ENCODE measurements at places on chromosomes 6 and 20. TPM values are rescaled to one million over a fixed set of nuclear protein-coding genes. Genes with fewer than 3 reads are reported as not detected.

DNA sequence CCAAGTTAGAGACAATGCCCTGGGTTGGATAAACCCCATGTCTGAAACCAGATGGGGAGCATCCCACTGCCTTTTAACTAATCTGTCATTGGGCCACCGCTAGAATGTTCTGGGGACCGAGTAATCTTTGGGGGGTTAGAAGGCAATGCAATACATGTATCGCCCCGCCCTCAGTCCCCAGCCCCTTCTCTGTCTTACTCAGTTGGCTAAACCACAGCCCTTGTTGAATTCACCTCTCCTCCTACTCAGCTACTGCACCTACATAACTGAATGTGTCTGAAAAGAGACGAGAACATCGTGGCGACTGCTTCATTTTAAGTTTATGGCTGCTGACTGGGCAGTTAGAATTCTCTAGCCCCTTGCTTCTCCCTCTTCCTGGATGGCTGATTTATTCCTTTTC lies 15.1 kb upstream of the CCR6 start:
- no peak overlapping the region for H3K27ac ChIP-seq
- H3K4me1 ChIP-seq = peaks cover 37% of the 10 kb centered on the region
- no peaks in the 10 kb centered on the region for H3K36me3 ChIP-seq
- H3K4me3 ChIP-seq = peak overlapping the region; percentile 25

- no peak overlapping the region for H3K27ac ChIP-seq
- no peak for DNase-seq
- H3K4me1 ChIP-seq = peaks cover 17% of the 10 kb centered on the region
- no peaks in the 10 kb centered on the region for H3K36me3 ChIP-seq
- no peak overlapping the region for H3K4me3 ChIP-seq
Measured at GRCh38 chr6:108711826-108712225, 136.4 kb upstream of the ARMC2 start.

The ORC3 gene
- 38.3 TPM for total RNA-seq

DNA sequence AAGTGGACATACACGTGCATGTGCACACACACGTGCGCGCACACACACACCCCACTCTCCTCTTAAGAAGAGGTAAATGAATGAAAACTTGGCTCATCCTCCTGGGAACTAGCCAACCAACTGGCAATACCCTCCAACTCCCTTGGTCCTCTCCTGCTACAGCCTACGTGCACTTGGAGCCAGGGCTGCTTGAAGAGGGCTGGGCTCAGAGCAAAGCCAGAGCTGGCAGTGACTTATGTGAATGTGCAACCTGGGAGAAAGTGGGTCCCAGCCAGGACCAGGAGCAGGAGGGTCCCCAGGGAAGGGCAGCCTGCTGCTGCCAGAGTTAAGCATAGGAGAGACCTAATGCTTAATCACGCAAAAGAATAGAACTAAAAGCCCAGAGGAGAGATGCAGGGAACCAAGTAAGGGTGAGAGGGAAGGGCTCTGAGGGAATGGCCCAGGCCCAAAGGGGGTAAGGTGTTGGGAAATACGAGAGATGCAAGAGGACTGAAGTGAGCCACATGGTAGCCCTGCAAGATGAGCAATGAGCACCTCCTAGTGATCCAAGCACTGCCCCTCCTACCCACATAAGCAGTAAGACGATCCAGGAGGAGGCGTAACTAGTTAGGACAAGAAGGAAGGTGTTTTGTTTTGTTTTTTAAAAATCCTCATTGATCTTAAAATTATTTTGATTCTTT lies 24.7 kb downstream of the TRAF3IP2 start:
- no peak overlapping the region for H3K27ac ChIP-seq
- DNase-seq = no peak
- H3K36me3 ChIP-seq = no peaks in the 10 kb centered on the region
- H3K4me3 ChIP-seq = no peak overlapping the region
- no peaks in the 10 kb centered on the region for H3K27me3 ChIP-seq

- DNase-seq = no peak
- no peaks in the 10 kb centered on the region for H3K4me1 ChIP-seq
- H3K27me3 ChIP-seq = no peaks in the 10 kb centered on the region
- H3K36me3 ChIP-seq = no peaks in the 10 kb centered on the region
- no peak overlapping the region for H3K27ac ChIP-seq
Measured at GRCh38 chr6:38215225-38215624, 395.7 kb downstream of the ZFAND3 start.

The SMIM26 gene
- 84.3 TPM for total RNA-seq

The TPBG gene
- 0.07 TPM for total RNA-seq

DNA sequence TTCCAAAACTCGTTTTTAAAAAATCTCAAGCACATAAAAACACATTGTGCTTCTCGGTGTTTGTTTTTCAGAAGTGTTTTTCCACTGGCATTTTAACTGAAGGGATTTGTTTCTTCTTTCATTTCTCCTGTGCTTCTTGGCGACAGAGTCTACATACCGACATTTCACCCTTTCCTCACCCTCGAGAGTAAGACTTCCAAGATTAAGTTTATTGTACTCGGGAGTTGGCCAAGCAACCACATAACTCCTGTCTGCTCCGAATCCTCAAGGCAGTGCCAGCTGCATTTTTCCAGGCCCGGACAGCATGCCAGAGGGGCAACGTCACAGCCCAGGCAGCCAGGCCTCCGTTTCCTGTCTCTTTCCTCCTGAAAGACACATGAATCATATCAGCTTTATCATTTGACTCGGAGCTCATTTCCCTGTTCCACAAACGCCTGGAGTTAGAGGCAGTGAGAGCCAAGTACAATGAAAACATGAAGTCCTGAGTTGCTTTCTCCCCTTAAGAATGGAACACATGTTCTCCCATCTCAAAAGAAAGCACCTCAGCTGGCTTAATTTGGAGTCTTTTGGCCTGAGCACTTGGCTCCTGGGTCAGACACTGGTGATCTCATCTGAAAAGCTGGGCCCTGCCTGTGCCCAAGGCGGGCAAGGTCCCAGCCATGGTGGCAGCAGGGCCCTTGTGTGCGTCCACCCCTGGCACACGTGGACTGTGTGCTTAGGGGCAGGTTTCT lies 23.2 kb upstream of the FAM50B start:
- no peak overlapping the region for H3K27ac ChIP-seq
- H3K4me1 ChIP-seq = no peaks in the 10 kb centered on the region
- H3K36me3 ChIP-seq = no peaks in the 10 kb centered on the region
- H3K27me3 ChIP-seq = no peaks in the 10 kb centered on the region

The EDN1 gene
- total RNA-seq = 0.12 TPM

GRCh38 chr6:122623279-122623678 lies 13.1 kb downstream of the PKIB start:
- H3K27ac ChIP-seq = no peak overlapping the region
- no peaks in the 10 kb centered on the region for H3K36me3 ChIP-seq
- H3K27me3 ChIP-seq = peaks cover 17% of the 10 kb centered on the region
- no peak overlapping the region for H3K4me3 ChIP-seq

DNA sequence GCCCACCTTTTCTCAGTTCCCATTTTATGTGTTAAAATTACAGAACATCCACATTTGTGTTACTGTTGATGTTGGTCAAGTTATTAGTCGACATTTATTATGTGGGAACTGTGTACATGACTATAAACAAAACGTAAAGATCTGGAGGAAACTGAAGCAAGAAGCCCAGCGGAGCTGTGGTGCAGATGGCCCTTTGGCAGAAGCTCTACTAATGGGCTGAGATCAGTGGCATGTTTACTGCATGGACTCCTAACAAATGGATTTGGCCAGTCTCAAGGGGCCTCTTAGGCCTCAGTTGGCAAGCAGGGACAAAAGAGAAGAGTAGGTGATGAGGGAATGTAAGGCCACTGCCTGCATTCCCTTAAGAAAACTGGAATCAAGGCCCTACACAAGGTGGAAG lies 282.1 kb upstream of the TCF21 start:
- H3K27me3 ChIP-seq = no peaks in the 10 kb centered on the region
- DNase-seq = no peak
- no peak overlapping the region for H3K27ac ChIP-seq
- H3K4me3 ChIP-seq = no peak overlapping the region
- H3K4me1 ChIP-seq = no peaks in the 10 kb centered on the region
- no peaks in the 10 kb centered on the region for H3K36me3 ChIP-seq

DNA sequence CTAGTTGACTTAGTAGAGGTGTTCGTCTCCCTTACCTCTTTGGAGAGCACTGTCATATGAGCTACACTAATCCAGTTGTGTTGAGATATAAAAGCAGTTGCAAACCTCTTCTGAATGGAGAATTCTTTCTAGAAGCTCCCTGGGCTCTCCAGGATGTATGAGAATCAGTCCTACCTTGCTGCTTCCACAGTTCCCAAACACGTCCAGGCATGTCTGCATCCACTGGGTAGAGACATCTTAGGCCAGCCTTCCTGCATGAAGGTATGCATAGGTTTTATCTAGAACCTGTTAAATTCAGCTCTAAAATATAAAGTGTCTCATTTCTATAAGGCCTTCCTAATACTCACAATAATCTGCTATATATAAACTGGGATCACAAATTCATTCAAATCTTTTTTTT lies 297.7 kb downstream of the CDC5L start:
- H3K4me1 ChIP-seq = peaks cover 7% of the 10 kb centered on the region
- no peak for DNase-seq
- peaks cover 9% of the 10 kb centered on the region for H3K36me3 ChIP-seq

GRCh38 chr6:107479089-107479690 lies 10.7 kb upstream of the SOBP start:
- H3K4me1 ChIP-seq = no peaks in the 10 kb centered on the region
- no peak for DNase-seq
- no peak overlapping the region for H3K4me3 ChIP-seq
- no peaks in the 10 kb centered on the region for H3K36me3 ChIP-seq

- H3K4me3 ChIP-seq = no peak overlapping the region
- no peaks in the 10 kb centered on the region for H3K36me3 ChIP-seq
- no peaks in the 10 kb centered on the region for H3K27me3 ChIP-seq
- no peak overlapping the region for H3K27ac ChIP-seq
- H3K4me1 ChIP-seq = peaks cover 17% of the 10 kb centered on the region
Measured at GRCh38 chr6:157646012-157646411, 177.0 kb upstream of the SNX9 start.

DNA sequence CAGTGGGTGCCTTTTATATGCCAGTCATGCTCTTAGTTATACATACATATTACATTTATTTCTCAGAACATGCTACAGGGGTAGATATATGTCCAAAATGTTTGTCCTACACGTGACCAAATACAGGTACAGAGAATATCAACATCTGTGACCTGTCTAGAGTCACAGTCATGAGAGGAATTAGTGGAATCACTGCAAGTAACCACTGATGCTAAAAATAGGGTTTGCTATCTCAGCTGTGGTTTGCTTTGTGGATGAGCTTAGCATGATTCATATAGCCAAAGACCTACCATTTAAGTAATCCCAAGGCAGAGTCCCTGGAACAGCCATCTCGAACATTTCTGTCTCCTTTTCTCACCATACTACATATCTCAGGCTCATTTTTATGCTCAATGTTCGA lies 32.3 kb downstream of the GSTA3 start:
- no peak overlapping the region for H3K4me3 ChIP-seq
- no peak overlapping the region for H3K27ac ChIP-seq

The OR2J3 gene
- total RNA-seq = not detected

The CST5 gene
- total RNA-seq = not detected

GRCh38 chr6:166543603-166544295 lies 42.7 kb downstream of the RAMACL start:
- H3K27me3 ChIP-seq = no peaks in the 10 kb centered on the region
- no peaks in the 10 kb centered on the region for H3K36me3 ChIP-seq
- DNase-seq = no peak
- H3K4me3 ChIP-seq = no peak overlapping the region
- H3K4me1 ChIP-seq = peaks cover 25% of the 10 kb centered on the region

The CASP8AP2 gene
- total RNA-seq = 27.2 TPM

GRCh38 chr6:114287461-114287860 lies 55.4 kb downstream of the HS3ST5 start:
- no peak overlapping the region for H3K27ac ChIP-seq
- no peaks in the 10 kb centered on the region for H3K36me3 ChIP-seq
- no peaks in the 10 kb centered on the region for H3K4me1 ChIP-seq
- DNase-seq = no peak
- H3K27me3 ChIP-seq = no peaks in the 10 kb centered on the region

GRCh38 chr6:159894991-159895390 lies 4.2 kb downstream of the MAS1 start:
- DNase-seq = no peak
- H3K4me1 ChIP-seq = no peaks in the 10 kb centered on the region
- no peak overlapping the region for H3K4me3 ChIP-seq
- no peak overlapping the region for H3K27ac ChIP-seq
- H3K36me3 ChIP-seq = no peaks in the 10 kb centered on the region

DNA sequence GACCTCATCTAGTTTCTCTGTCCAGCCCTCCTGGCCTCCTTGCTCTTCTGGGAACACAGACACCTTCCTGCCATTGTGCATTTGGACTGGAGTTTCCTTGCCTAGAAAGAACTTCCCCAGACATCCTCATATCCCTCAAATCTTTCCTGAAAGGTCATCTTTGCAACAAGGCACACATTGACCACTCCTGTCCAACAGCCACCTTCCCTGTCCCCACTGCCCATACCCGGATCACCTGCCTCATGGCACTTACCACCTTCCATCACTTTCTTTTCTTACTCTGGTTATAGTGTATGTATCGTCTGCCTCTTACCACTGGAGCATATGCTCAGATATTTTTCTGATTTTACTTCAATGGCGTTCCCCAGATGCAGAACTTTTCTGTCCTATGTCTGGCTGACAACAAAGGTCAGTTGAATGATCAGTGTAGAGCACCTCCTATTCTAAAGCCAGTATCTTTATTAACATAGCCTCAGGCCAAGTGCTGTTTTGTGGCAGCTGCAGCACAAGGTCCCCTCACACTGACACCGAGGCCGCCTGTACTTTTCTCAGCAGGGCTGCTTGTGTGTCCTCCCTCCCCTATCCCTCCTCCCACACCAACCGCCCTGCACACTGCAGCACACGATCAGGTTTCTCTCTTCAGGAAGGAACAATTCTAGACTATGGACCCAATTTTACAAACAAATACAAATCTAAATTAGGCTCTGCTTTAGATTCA lies 4.1 kb downstream of the HLA-C start:
- H3K4me3 ChIP-seq = peak overlapping the region; percentile 98
- DNase-seq = no peak
- H3K27me3 ChIP-seq = no peaks in the 10 kb centered on the region
- peaks cover 12% of the 10 kb centered on the region for H3K36me3 ChIP-seq
- peak overlapping the region; percentile 39 for H3K27ac ChIP-seq

GRCh38 chr20:16058268-16058667 lies 515.0 kb downstream of the KIF16B start:
- H3K4me3 ChIP-seq = no peak overlapping the region
- no peaks in the 10 kb centered on the region for H3K36me3 ChIP-seq
- H3K27me3 ChIP-seq = no peaks in the 10 kb centered on the region

GRCh38 chr6:14987490-14987889 lies 258.4 kb upstream of the JARID2 start:
- DNase-seq = no peak
- no peak overlapping the region for H3K27ac ChIP-seq
- no peaks in the 10 kb centered on the region for H3K36me3 ChIP-seq
- no peak overlapping the region for H3K4me3 ChIP-seq

The NFS1 gene
- total RNA-seq = 43.3 TPM

- H3K27ac ChIP-seq = peak overlapping the region; percentile 45
- no peaks in the 10 kb centered on the region for H3K27me3 ChIP-seq
- peaks cover 32% of the 10 kb centered on the region for H3K36me3 ChIP-seq
- DNase-seq = no peak
- peaks cover 57% of the 10 kb centered on the region for H3K4me1 ChIP-seq
Measured at GRCh38 chr6:75273009-75273408, 11.6 kb downstream of the TMEM30A start.

The CASS4 gene
- total RNA-seq = 6.9 TPM

GRCh38 chr20:46573234-46573633 lies 22.8 kb upstream of the OCSTAMP start:
- no peak overlapping the region for H3K27ac ChIP-seq
- no peak for DNase-seq
- no peaks in the 10 kb centered on the region for H3K36me3 ChIP-seq
- H3K4me1 ChIP-seq = no peaks in the 10 kb centered on the region

All from activated T-cell treated with anti-CD3 and anti-CD28 coated beads, Interleukin-2, amount 50 U/mL, for 72 hours (primary cell).